ENCODE measurements at places on chromosomes 3 and 15.
A peak's percentile ranks its signal among the peaks of the same experiment; 100 is the strongest.

- DNase-seq = no peak
Measured at GRCh38 chr3:193010191-193010590, 92.5 kb upstream of the MB21D2 start.

DNA sequence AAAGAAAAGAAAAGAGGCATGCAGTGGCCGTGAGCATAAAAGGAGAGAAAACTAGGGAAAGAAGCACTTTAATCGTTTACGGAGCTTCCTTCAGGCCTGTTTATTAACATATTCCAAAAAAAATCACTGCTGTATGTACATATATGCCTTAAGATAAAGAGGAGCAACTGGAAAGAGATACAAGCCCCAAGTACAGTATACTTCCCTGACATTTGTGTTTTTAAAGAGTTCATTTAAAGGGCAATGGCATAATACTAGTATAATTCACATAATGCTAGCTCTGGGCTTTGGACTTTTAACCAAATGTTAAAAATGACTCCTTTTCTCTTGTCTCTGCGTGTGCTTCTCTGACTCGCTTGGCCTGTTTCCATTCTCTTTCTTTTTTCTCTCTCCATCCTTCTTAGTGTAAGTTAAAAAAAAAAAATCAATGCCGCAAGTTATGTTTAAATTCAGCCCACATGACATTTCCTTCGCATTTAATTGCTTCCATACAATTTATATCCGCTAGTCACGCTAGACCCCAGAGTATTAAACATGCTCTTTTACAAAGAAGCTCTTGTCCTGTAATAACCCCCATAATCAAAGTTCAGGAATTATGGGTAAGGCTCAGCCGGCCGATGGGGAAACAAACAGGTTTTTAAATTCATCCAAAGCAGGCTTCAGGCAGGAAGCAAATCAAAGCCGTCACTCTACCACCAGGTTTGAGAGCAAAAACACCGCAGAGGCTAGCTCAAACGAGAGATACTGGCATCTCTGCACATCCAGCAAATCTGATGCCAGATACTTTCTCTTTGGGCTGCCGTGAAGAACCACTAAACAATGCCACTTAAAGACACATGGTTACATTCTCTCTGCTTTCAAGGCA, 19.4 kb downstream of the WWTR1 start:
- no peak for DNase-seq

DNA sequence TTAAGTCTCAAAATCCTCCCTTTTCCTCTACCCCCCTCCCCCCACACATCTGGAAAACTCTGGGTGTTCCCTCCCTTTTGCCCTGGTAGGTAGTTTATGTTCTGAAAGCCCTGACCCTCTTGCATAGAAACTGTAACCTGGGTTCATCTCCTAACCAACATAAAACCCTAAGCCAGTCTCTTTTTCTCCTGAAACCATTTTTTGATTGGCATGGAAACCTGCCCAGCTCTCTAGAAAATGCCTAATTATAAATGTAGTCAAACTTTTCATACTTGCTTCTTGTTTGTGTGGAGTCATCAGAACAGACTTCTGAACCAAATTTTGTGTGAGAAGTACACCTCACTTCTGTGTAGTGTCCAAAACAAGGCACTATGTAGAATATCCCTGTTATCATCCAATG, 1264.4 kb downstream of the SI start:
- no peak for DNase-seq

- no peak for DNase-seq
Measured at GRCh38 chr3:151100076-151100475, 14.6 kb downstream of the MED12L start.

GRCh38 chr3:182118066-182118465, 406.3 kb downstream of the SOX2 start:
- no peak for DNase-seq

DNA sequence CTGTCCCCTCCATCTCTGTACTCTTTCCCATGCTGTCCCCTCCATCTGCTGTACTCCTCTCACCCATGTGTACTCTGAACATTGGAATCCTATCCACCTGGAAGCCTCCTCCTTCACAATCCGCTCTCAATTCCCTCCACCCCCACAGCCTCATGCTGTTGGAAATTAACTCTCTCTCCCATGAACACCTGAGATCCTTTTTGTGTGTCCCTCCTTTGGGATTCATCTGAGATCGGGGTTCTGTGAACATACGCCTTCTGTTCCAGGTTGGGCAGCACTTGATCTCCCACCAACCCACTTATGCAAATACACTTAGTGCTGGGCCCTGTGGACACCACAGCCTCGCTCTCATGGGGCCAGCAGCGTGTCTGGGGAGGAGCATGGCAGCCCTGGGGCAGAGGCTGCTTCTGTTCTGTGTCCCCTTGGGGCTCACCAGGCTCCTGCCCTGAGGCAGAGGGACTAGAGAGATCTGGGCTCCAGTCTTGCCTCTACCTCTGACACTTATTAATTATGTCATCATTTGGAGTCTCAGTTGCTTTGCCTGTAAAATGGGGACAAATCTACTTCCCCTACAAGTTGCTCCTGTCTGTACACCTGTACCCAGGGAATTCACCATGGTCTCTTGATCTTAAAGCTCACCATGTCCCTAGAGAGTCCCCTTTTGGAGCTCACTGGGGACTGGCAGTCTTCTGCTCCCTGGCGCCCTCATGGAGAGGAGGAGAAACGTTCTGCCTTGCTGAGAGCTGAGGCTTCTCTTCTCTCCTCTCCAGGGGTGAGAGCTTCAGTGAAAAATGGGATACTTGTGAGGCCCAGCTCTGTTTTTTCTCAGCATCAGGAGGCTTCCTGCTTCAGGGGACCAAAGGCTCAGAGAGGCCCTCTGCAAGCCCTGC, 42.7 kb downstream of the ITGA11 start:
- DNase-seq = no peak

- no peak for DNase-seq
Measured at GRCh38 chr15:39028069-39028468, 463.5 kb upstream of the RASGRP1 start.

DNA sequence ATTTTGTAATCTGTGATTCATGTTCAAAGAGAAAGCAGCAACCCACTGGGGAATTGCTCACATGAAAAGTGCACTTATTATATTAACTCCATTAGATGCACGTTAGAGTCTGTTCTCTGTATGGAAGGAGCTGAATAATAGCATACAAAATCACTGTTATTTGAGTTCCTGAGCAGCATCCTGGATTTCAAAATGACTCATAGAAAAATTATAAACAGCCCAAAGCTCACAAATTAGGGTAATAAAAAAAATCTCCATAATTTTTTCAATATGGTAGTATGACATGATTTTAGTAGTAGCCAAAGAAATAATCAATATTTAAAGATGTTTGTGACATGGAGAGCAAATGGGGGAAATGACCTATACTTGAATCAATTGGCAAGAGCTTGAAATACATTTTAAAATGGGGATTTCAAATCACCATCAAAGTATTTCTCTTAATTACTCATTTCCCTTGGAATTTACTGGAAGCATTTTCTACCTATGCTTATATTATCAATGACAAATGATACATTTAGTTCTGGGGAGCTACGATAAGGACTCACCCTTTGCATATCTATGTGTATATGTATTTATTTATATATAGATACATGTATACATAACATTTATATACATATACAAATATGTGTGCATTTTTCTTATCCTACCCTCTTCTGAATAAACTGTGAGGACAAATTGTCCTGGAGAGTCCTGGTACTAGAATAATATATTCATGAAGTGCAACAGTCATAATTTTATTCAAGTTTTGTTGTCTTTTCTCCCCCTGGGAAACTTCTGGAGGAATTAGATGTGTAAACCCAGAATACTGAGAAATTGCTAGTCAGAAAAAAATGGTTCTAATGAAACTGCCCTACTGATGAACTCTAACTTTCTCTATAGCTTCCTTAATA, 116.3 kb downstream of the RPL22L1 start:
- DNase-seq = no peak

DNA sequence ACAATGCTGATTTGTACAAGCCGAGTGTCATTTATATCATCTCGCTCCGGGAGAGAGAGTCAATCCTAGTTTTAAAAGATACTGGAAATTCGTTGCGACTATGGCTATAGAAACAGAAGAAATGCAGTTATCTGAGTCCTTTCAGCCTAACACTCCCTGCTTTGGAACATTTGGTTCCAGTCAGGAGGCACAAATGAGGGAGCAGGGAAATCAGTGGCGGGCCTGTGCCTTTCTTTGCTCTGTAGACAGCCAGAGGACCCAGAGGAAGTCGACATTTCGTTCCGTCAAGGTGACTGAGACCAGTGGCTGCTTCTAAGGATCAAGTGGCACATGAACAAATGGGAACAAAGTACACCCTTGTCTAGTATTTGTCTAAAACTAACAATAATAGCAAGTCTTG, 745 bp upstream of the RIOX2 start:
- no peak for DNase-seq

- DNase-seq = no peak
Measured at GRCh38 chr3:46512191-46512749, 14.5 kb downstream of the RTP3 start.

GRCh38 chr3:81503026-81503425, 258.4 kb downstream of the GBE1 start:
- DNase-seq = peak; percentile 10

- no peak for DNase-seq
Measured at GRCh38 chr3:66386925-66387650, 113.7 kb downstream of the LRIG1 start.

- DNase-seq = no peak
Measured at GRCh38 chr3:64627471-64628321, 60.1 kb downstream of the ADAMTS9 start.

DNA sequence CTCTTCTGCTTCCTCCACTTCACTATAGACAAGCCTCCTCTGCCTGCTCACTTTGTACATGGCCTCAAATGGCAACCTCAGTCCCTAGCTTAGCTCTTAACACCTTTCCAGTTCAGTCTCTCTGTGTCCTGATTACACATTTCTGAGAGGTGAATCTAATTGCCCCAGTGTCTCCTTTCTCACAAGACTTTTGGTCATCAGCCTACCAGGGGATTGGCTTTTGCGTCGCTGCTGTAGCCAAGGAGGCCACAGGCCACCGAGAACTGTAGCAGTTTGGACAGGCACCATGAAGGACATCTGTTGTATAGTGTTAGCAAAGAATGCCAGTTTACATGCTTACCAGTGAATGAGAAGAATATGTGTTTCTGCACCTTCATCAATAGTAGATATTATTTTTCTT, 8.5 kb downstream of the IREB2 start:
- no peak for DNase-seq

- DNase-seq = no peak
Measured at GRCh38 chr3:32813180-32813579, 4.6 kb upstream of the TRIM71 start.

- DNase-seq = no peak
Measured at GRCh38 chr15:36953346-36953745, 147.0 kb downstream of the MEIS2 start.

DNA sequence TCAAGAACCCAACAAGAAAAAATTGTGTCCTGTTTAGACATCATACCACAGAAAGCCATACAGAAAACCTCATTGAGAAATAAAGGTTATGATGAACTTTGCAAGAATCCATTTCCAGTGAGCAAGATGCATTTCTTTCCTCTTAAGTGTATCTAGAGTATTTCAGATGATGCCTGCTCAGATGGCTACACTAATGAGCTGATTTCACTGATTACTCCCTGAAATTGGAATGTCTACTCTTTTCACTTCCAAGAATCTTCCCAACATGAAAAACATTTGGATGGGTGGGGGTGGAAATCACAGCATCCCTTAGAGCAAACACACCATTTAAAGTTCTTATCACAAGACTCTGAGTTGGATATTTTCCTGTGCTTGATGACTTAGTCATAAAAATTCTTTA, 41.4 kb upstream of the IL12A start:
- no peak for DNase-seq

- no peak for DNase-seq
Measured at GRCh38 chr15:62280625-62281024, 115.5 kb upstream of the C2CD4B start.

- no peak for DNase-seq
Measured at GRCh38 chr15:68431792-68432401, at the start of gene ITGA11. ITGA11 (minus strand) TSS chr15:68432163; CDS start chr15:68432066, 97 bp downstream.

DNA sequence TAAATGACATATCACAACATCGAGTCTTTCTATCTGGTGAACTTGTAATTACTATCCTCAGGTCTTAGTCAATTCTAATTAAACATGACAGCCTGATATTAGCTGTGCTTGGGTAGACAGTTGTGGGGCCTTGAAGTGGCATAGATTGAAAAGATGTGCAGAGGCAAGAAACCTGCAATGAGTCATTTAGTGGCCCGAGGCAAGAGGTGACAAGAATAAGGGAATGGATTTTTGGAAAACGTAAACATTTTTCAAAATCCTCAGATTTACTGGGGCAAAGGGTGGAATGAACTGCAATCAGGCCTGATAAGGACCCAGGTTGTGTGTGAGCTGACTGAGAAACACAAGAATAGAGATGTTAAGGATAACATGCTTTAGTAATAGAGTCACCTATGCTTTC, 29.5 kb upstream of the ULK4 start:
- DNase-seq = no peak

GRCh38 chr3:134485075-134485717, 589 bp downstream of the ANAPC13 start:
- DNase-seq = no peak

DNA sequence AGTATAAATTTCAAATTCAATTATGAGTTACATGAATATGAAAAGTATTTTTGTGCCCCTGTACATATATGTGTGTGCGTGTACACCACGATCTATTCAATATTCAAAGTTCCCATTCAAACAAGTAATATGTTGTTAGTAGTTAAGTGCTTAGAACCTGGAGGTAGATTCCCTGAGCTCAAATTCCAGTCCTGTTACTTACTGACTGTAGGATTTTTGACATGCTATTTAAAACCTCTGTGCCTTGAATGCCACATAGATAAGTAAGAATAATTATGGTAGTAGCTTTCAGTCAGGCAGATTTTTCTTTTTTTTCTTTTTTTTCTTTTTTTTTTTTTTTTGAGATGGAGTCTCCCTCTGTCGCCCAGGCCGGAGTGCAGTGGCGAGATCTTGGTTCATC, 53.3 kb upstream of the CMSS1 start:
- DNase-seq = no peak

DNA sequence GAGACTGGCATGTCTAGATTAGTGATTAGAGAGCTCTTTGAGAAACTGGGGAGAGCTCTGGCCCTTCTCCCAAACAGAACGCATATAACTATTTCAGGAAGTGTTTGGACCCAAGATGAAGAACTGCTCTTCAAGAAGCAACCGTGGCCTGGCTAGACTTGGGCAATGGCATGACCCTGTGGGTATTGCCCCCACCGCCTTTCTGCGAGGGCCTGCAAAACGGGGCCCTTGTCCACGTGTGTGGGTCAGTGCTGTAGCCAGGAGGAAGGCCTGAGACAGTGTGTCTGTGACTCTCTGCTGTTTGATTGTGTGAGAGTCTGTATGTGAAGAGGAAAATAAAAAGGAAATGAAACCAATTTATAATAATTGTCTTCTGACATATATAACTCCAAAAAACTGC, 42.5 kb downstream of the EEFSEC start:
- peak; percentile 37 for DNase-seq

GRCh38 chr3:2096216-2096615, 2.5 kb upstream of the CNTN4 start:
- no peak for DNase-seq

- DNase-seq = no peak
Measured at GRCh38 chr15:56244811-56245576, 1.3 kb upstream of the RFX7 start.

- DNase-seq = peak; percentile 76
Measured at GRCh38 chr3:186783731-186784515, 546 bp downstream of the EIF4A2 start.

GRCh38 chr3:29285471-29286071, 4.7 kb downstream of the RBMS3 start:
- DNase-seq = no peak
